EL (cell line): ENCODE measurements at places on chromosomes 5 and 9.

DNA sequence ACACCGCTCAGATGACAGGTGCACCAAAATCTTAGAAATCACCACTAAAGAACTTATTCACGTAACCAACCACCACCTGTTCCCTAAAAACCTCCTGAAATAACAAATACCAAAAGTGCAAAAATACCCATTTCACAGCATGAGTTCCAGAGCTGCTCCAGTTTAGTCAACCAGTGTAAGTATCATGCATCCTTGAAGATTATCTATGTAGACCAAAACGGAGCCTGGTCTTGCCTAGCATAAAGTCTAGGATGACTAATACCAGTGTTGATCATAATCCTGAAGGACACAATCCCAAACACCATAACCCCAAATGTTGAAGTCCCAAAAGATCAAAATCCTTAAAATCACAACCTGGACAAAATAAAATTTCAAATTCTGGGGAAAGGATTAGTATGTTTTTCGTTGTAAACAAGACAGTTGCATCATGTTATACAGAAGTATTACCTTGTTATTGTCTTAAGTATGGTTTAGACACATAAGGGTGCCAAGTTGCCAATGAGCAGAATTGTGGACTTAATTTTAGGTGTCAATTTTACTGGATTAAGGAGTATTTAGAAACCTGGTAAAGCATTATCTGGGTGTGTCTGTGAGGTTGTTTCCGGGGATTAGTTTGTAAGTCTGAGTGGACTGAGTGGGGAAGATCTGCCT is 18.1 kb downstream of the VCP start:
- no peak for DNase-seq

GRCh38 chr9:95793924-95794828 is 81.3 kb upstream of the ERCC6L2 start:
- DNase-seq, result peak; percentile 96

- DNase-seq, result no peak
Measured at GRCh38 chr5:107303171-107303968, 367.4 kb downstream of the EFNA5 start.

DNA sequence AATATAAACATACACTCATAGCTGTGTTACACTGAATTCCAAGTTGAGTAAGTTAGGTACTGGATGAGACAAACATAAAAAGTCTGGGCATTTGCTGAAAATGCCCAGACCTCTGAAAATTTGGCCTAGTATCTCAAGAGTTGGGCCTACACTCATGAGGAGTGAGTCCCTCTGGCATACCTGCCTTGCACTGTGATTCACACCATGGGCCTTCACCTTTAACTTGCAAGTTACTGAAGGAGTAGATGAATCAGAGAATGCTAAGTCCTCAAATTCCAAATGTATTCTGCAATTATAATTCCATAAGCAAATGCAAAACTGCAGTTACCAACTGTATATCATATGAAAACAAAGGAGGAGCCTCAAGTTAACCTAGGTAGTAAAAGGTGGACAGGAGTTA is 32.3 kb upstream of the C9orf40 start:
- DNase-seq, result no peak

- no peak for DNase-seq
Measured at GRCh38 chr5:43106290-43106638, 14.4 kb upstream of the ZNF131 start.

- DNase-seq, result no peak
Measured at GRCh38 chr9:91195372-91196012, 166.2 kb downstream of the AUH start.

DNA sequence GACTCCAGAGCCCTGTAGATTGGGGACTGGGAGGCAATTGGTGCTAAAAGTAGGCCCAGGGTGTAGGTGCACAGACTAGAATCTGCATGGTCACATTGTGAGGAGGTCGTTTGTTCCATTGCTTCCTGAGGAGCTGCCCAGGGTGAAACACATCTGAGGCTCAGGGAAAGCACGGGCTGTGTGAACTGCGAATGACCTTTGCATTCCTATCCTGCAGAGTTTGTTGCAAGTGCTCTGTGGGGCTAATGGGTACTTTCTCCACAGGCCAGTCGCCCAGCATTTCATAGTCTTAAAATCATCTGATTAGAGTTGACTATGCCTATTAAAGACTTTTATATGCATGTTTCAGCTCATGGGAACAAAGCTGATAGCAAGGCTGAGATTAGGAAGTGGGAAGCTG is 14.4 kb upstream of the SLC46A2 start:
- DNase-seq, result no peak

DNA sequence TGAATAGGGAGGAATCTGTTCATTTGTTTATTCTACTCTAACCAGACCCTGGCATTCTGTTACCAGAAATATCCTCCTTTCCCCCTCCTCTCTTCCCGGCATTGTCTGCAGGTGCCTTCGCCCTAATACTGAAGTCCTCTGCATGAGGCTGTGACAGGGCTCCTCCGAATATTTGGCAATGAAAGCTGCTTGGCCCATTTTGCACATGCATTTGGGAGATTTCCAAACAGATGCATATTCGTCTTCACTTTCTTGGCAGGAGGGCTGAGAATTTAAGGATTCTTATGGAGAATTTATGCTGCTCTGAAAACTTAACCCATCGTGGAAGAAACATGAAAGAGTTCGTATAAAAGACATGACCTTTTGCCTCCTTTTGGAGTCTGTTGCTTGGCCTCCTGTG is 484.0 kb downstream of the ZNF608 start:
- no peak for DNase-seq

DNA sequence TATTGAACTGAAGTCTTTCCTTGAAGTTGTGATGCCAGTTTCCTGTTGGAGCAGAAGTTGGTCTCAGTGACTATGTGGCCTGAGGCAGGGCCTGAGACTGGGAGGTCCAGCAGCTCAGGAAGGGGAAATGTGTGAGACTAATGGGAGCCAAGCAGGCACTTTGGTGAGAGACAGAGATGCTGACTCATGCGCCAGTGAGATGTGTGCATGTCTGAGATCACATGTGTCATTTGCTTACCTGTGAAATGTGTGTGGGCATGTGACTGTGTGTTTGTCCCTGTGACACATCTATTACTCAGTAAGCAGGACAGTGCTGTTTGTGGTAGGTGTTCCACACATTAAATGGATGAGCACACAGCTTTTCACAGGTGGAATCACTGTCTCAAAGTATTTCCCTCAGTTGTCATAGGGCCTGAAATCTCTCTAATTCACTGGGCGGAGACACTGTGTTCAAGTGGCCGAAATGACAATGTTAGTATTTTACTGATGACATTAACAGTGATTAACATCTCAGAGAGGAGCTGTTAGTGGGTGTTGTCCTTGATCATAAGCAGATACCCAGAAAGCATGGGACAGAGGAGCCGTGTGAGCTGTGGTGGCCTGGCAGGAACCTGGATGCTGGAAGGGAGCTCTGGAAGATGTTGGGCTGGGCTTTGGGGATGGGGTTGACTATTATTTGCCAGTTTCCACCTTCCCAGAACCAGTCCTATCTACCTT is 7.4 kb downstream of the NPR2 start:
- DNase-seq, result peak; percentile 77

DNA sequence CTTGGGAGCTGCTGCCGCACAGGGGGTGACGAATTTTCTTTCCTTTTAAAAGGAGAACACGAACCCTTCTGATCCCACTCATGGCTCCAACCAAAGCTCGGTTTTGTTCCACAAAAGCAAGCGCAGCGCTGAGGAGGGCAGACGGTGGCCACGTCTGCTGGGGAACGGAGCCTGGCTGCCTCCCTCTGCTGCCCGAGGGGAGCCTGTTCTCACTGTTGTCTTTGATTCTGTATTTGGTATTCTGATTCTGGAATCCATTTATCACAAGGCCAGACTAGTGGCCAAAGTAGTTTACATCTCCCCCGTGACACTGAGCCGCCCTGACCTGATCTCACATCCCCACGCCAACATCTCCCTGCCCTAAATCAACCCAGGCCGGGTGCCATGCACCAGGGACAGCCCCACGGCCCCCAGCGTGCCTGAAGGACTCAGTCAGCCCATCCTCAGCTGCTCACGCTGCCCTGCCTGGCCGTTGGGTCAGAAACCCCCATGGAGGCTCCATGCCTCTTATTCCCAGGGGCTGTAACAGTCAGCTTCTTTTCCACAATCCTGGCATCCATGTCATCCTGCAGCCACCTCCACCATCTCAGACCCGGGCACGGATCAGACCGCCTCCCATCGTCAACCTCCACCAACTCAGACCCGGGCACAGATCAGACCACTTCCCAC is 6.7 kb upstream of the NSMF start:
- DNase-seq, result no peak

- no peak for DNase-seq
Measured at GRCh38 chr5:136396886-136397285, 31.5 kb upstream of the TRPC7 start.
